ENCODE measurements at places on chromosomes 12 and 14. TPM values are rescaled to one million over a fixed set of nuclear protein-coding genes. Genes with fewer than 3 reads are reported as not detected.

The AHNAK2 gene
- 0.10 TPM for total RNA-seq

- no peak for DNase-seq
These were observed 17.4 kb downstream of the BEGAIN start for GRCh38 chr14:100569734-100570286.

DNA sequence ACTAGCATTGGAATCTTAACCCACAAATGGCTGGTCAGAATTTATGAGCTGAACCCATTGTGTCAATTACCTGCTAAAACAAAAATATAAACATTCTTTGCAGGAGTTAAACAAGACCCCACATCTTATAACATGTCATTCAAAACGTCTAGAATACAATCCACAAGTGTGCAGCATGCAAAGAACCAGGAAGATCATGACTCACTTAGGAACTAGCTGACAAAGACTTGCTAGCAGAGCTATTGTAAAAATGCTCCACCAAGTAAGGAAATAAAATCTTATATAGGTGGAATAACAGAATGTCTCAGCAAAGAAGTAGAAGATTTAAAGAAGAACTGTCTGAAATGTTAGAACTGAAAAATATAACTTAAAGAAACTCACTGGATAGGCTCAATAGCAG, 26.5 kb upstream of the POC1B start:
- DNase-seq = no peak

DNA sequence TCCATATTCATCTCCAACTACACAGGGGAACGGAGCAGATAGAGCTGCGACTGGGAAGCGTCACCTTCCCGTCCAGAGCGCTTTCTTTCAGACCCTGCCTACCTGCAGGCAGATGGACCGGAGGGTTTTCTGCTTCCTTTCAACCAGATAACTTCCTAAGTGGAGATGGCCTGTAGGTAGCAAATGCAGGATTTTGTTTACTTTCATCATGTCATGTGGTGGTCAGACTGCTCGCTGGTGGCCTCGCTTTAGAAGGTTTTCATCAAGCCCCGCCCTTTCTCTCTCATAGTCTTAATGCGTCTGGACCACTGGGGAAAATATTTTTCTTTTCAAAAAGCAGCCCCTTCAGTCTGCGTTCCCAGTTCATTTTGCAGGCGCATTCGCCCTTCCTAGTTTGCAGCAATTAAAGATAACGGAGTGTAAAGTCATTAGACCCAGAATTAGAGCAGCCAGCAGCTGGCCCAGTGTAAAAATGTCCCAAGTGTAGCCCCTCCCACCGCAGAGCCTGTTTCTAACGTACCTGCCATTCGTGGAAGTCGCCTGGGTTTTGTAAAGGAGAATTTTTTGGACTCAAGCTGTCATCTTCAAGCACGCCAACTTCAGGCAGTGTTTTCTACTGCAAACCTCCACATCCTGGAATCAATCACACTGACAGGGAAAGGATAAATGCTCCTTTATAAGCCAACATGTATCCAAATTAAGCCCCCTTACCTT, 68.9 kb downstream of the TESC start:
- DNase-seq = no peak

DNA sequence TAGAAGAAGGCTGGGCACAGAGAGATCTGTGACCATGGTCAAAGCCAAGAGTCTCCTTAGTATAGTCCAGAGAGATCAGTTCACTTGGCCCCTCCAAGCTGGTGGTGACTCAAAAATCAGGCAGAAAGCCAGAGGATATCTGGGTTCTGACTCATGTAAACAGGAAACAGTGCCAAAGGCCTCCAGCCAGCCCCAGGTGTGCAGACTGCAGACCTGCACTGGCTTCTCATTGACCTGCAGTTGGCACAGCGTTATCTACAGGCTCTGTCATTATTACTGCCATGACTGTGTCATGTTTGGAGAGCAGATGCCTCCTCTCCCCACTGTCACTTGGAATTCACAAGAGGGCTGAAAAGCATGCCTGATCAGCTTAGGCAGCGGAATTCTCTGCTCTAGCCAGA, 295.7 kb upstream of the PRKD1 start:
- DNase-seq = no peak

The GPR137C gene
- 0.27 TPM for total RNA-seq

DNA sequence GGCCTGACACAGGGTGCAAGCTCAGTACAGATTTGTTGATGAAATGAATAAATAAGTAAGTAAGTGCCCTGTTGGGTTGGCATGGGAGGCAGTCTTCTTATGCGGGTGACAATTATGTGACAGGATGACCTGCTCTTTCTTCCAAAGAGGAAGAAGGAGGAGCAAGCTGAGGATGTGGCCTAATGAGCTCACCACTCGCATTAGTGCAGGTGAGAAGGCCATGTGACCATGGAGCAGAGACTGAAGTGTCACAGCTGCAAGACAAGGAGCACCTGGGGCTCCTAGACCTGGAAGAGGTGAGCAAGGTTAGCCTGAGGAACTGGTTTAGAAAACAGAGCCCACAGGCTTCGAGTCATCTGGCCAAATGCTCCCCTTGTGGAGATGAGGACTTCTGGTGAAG, 34.9 kb downstream of the LRTM2 start:
- DNase-seq = no peak

- no peak for DNase-seq
These were observed 77.0 kb downstream of the RBM19 start for GRCh38 chr12:113889076-113889475.

GRCh38 chr14:56488306-56488705, 91.3 kb upstream of the TMEM260 start:
- no peak for DNase-seq

The CYP27B1 gene
- total RNA-seq = 14.7 TPM

DNA sequence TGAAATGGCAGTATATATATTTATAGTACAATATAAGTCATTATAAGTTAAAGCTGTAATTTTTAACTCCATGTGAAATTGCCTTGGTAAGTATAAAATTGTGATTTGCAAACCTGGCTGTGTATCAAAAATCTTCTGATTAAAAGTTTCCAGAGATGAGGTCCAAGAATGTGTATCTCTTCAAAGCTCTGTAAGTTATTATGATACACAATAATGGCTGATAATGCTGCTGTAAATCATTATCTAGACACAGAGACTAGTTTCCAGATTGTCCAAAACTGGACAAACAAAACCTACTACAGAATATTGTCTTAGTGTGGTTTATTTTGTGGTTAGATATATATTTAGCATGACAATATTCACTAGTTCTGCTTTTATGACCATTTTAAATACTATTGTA, 514.8 kb downstream of the SLC6A15 start:
- no peak for DNase-seq

- DNase-seq = no peak
These were observed 242.6 kb downstream of the CPNE8 start for GRCh38 chr12:38662829-38663228.

- DNase-seq = no peak
These were observed 99.2 kb upstream of the ZDHHC17 start for GRCh38 chr12:76664731-76665130.

DNA sequence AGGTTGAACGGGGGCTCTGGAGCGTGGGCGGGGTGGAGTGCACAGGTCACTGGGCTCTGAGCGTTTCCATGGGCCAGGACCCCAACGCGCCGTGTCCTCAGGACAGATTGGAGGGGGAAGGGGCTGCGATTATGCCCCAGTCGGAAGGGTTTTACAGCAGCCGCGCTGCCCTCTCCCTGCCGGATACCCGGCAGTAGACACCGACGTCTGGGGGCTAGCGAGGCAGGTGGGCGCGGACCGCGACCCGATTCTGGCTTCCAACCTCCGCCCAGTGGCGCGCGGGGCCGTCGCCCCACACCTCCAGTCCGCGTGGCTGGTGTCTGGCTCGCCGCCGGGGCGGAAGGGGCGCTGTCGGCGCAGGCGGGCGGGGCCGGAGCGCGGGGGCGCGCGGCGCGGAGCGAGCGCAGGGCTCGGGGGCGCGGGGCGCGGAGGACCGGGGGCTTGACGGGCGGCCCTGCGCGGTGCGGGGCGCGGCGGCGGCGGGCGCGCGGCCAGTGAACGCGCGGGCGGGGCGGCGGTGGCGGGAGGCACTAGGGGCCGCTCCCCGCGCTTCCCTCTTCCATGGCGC, 2.4 kb upstream of the KIF26A start:
- no peak for DNase-seq

DNA sequence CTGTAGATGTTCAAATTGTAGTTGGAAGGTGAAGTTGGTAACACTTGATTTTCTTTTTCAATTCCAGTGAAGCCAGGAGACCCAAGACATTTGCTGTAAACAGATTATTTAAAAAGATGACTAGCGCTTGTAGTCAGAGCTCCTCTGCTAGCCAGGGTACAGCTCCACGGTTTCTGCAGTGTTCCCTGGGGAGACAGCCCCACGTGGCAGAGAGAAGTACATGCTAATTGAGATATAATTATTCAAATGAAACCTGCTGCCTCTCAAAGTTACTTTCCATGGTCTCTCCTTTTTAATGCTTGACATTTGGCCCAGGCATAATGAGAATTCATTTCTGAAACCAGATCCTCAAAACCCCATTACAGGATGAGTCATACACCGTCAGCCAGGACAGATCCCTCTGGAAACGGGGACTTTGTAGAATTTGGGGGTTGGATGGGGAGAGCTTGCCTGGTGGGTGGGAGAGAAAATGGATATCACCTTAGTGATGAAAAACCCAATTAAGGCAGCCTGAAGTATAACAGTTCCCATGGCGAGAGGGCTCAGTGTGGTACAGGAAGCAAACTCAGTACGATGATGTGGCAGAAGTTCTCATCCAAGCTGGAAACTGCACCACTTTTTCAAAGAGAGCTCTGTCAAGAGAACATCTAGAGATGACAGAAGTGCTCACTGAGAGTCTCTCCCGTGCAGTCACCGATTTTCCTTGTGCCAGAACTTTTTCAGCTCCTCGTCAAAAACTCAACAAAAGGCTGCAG, 637.7 kb upstream of the TMEM132C start:
- no peak for DNase-seq

DNA sequence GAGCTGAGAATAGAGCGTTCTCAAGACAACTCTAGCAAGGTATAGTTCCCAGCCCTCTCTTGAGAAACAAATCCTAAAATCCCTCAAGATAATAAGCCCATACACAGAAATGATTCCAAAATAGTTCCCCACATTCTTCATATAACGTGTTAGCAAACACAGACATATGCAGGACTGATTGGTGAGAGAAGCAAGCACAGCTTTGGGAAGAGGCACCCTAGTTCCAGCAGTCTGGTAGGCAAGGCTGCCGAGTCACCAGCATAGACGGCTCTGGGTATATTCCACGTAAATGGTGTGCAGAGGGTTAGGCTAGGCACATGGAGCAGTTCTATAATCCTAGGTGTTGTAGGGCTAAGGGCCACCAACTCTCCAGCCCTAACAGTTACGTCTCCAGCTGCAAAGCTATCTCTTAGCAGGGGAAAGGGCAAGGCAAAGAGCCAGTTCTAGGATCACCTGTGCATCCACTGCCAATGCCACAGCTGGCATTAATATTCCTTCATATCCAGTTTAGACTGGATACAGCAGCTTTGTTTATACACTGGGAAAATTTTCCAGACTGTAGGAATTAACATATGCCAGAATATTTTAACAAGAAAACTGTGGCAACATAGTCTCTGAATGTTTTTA, 52.9 kb downstream of the SH2B3 start:
- DNase-seq = no peak

DNA sequence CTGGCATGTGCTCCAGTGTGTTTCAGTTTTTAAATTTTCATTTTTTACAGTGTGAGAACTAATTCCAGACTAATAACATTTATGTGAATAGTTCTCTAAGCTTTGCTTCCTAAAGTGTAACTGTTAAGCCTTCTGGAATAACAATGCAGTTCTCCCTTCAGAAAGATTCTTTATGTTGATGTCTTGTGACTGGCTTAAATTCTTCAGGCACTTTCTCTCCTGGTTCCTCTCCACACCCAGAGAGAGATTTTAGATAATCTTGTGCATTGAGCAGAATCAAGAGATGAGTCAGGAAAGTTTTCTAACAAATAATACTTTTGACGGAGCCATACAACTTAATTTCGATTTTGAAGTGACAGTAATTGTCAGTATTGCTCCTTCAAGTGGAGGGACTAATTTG, 118.5 kb downstream of the RAD51B start:
- DNase-seq = no peak

DNA sequence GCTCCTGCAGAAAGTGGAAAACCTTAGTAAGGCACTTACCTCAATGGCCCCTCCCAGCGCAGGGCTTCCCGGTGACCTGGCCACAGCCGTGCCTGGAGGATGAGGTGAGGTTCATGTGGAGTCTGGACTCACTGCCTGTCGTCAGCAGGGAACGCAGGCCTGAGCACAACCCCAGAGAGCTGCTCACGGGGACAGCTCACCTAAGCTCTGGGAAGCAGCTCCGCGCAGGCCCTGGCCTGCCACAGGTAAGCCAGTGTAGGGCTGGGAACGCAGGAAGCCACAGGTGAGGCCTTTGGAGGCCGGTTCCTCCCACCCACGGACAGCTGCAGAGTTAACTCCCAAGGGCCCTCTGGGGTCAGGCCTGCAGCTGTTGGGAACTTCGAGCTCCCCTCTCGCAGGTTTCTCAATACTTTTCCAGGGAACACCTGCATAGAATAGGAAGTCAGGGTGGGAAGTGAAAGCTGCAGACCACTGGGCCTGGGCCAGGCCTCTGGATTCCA, 32.7 kb downstream of the ANAPC7 start:
- DNase-seq = no peak

- DNase-seq = no peak
These were observed 48.4 kb downstream of the SLC4A8 start for GRCh38 chr12:51472984-51473383.

DNA sequence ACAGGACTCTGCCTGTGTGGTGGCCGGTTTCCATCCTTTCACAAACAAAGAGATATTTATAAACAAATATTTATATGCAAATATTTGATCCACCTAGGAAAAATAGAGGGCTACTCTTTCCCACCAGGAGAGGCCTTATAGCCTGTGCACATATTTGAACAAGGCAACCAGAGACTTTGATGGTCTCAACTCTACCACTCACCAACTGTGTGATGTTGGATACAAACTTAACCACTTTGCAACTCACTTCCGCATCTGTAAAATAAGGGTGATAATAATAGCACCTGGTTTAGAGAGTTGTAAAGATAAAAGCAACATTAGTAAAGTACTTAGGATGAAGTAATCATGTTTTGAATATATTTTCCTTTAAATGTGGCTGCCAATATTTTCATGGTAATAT, 1.5 kb upstream of the CLEC12A start:
- DNase-seq = no peak

DNA sequence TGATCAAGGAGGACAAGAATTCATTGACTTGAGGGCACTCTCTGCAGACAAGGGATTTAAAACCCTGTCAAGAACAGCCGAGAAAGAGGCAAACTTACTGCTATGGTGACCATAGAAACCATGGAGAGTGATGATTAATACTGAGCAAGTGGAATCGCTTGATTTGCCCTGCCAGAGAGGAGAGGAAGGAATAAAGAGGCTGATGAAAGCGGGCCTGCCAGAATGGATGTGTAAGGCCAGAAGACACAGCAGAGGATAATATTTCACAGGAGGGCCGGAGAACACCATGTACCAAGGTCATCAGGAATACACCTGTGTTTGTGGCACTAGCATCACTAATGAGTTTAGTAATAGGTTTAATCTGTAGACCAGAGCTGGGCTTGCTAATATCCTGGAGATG, 221.8 kb upstream of the DCN start:
- no peak for DNase-seq
